Mammary epithelial cell (primary cell): ENCODE measurements at places on chromosomes 6 and 20. TPM values are rescaled to one million over a fixed set of nuclear protein-coding genes. Genes with fewer than 3 reads are reported as not detected.
A peak's percentile ranks its signal among the peaks of the same experiment; 100 is the strongest.

DNA sequence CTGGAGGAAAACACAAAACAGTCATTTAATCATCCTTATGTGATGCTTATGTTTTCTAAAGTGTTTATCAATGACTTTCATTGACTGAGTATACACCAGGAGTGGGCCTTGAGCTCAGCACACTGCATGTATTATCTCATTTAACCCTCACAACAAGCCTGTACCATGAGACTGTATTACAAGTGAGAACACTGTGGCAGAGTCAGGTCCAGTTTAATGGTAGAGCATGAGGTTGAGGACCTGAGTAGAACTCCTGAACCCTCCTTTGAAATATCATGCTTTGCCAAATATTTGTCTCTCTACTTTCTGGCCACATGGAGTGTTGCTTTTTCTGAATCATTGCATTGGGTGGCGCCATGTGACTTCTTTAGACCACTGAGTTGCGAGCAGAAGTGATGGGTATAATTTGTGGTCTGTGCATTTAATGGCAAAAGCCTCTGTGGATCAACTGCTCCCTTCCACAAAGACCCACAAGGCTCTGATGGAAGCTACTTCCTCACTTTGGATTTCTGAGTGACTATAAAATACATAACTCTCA is 65.0 kb upstream of the SIRPG start:
- DNase-seq = no peak

GRCh38 chr6:1409774-1410465 is 20.5 kb downstream of the FOXF2 start:
- DNase-seq = no peak

Gene ZNF165
- 1.2 TPM for polyA plus RNA-seq

DNA sequence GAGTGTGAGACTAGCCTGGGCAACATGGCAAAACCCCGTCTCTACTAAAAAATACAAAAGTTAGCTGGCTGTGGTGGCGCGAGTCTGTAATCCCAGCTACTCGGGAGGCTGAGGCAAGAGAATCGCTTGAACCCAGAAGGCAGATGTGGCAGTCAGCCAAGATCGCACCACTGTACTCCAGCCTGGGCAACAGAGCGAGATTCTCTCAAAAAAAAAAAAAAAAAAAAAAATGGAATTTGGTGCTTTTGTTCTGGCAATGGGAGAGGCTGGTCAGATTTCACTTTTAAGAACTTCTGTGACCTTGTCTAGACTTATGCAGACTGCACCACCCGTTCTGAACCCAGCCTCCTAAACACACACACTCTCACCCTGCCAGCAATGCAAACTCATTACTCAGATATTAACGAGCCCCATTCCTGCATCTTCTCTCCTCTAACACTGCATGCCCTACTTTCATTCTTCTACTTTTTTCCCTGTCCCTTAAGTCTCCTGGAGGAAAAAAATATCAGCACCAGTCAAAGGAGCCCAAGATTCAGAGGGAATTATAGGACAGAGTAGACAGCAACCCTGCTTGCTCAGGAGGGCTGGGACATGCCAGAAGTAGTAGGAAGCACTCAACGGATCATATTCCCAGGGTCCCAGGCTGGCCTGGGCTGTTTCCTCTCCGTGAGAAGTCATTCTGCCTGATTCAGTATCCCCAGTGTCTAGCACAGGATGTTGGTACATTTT is 4.4 kb downstream of the MOCS1 start:
- DNase-seq = no peak

DNA sequence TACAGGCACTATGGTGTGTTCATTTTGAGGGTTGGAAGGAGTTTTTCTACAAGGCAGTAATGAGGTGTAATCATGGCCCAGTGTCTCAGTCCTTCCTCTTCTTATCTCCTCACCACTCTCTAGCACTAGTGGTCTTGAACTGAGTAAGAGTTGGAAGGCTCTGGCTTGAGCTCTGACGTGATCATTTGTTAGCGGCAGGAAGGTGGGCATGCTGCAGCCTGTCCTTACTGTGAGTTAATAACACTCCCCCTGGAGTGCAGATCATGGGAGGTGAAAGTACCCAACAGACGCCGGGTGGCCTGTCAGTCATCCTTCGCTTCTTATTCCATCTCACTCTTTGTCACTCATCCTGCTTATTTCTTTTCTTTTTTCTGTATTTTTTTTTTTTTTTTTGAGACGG is 356.9 kb downstream of the CDKAL1 start:
- DNase-seq = peak; percentile 33

Gene NR2E1
- not detected for polyA plus RNA-seq
